ENCODE measurements at places on chromosomes 2 and 18.

- H3K27ac ChIP-seq, result no peak overlapping the region
- no peaks in the 10 kb centered on the region for H3K27me3 ChIP-seq
- DNase-seq, result no peak
- no peak overlapping the region for H3K4me3 ChIP-seq
- no peaks in the 10 kb centered on the region for H3K36me3 ChIP-seq
- no peaks in the 10 kb centered on the region for H3K4me1 ChIP-seq
These were observed 91.6 kb downstream of the TTC32 start for GRCh38 chr2:19810148-19810547.

GRCh38 chr2:197037863-197038398 is 111.4 kb upstream of the PGAP1 start:
- no peaks in the 10 kb centered on the region for H3K4me1 ChIP-seq
- no peaks in the 10 kb centered on the region for H3K27me3 ChIP-seq
- H3K4me3 ChIP-seq, result no peak overlapping the region
- H3K27ac ChIP-seq, result no peak overlapping the region
- no peak for DNase-seq
- H3K36me3 ChIP-seq, result no peaks in the 10 kb centered on the region

GRCh38 chr2:11907190-11907589 is 160.8 kb downstream of the LPIN1 start:
- DNase-seq, result no peak
- no peak overlapping the region for H3K27ac ChIP-seq
- no peaks in the 10 kb centered on the region for H3K27me3 ChIP-seq
- H3K4me1 ChIP-seq, result no peaks in the 10 kb centered on the region
- H3K4me3 ChIP-seq, result no peak overlapping the region
- no peaks in the 10 kb centered on the region for H3K36me3 ChIP-seq

DNA sequence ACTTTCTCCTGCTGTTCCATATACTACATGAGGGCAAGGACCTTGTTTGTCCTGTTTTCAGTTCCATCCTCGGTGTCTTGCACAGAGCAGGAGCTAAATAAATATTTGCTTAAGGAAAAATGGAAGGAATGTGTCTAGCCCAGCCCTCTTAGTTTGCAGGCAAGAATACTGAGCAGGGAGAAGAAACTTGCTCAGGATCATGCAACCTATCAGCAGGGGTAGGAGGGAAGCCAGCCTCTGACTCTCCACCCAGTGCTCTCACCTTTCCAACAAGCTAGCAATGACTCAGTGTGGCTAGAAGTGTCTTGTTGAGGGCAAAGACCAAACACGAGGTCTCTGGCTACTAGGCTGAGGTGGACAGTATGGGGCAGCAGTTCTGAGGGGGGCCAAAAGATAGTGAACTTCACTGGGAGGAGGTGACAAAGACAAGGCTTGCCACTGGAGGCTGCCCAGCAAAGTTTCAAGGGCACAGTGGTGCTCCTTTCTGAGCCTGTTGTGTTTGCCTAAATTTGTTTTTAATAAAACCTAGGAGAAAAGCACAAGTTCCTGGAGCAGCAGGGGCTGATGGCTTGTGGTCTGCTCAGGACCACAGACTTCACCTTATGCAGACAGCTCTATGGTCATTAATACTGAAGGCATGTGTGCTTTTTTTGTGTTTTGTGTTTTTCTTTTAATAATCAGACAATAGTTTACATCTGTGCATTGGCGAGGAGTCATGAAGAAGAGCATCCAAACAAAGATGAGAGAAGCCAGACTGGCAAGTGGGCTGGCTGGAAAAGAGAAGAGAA is 49.1 kb upstream of the CTAGE1 start:
- no peaks in the 10 kb centered on the region for H3K36me3 ChIP-seq
- peaks cover 8% of the 10 kb centered on the region for H3K4me1 ChIP-seq
- no peak overlapping the region for H3K27ac ChIP-seq
- H3K27me3 ChIP-seq, result no peaks in the 10 kb centered on the region
- DNase-seq, result peak; percentile 48
- H3K4me3 ChIP-seq, result no peak overlapping the region

Measured in Panc1 (cell line).